ENCODE measurements at places on chromosomes 7 and 10. TPM values are rescaled to one million over a fixed set of nuclear protein-coding genes. Genes with fewer than 3 reads are reported as not detected.

- H3K36me3 ChIP-seq = no peaks in the 10 kb centered on the region
- H3K4me3 ChIP-seq = peak overlapping the region; percentile 32
- no peak for DNase-seq
- peaks cover 19% of the 10 kb centered on the region for H3K4me1 ChIP-seq
- peaks cover 80% of the 10 kb centered on the region for H3K27me3 ChIP-seq
Observed at GRCh38 chr7:128167042-128167701, 73.9 kb upstream of the LEP start.

SKIDA1 gene
- total RNA-seq = 0.39 TPM

DNA sequence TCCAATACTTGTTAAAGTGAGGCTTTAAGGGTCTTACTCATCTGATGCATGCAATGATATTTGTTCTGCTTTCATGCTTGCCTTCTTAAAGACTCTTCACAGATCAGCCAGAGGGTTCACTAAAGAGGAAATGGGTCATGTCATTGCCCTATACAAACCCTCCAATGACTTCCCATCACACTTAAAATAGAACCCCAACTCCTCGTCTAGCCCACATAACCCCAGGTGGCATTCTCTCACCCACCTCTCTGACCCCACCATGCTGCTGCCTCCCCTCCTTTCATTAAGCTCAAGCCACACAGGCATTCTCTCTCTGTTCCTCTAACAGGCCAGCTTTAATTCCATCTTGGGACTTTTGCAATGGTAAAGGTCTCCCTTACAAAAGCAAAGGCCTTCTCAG is 253.6 kb downstream of the GRID1 start:
- no peaks in the 10 kb centered on the region for H3K27me3 ChIP-seq
- no peaks in the 10 kb centered on the region for H3K36me3 ChIP-seq
- H3K4me1 ChIP-seq = no peaks in the 10 kb centered on the region
- no peak overlapping the region for H3K27ac ChIP-seq
- no peak for DNase-seq

GRCh38 chr10:79246209-79246581 is 101.1 kb upstream of the PPIF start:
- no peaks in the 10 kb centered on the region for H3K27me3 ChIP-seq
- H3K4me1 ChIP-seq = peaks cover 77% of the 10 kb centered on the region
- no peak overlapping the region for H3K4me3 ChIP-seq
- no peaks in the 10 kb centered on the region for H3K36me3 ChIP-seq

MMRN2 gene
- 81.2 TPM for total RNA-seq

DNA sequence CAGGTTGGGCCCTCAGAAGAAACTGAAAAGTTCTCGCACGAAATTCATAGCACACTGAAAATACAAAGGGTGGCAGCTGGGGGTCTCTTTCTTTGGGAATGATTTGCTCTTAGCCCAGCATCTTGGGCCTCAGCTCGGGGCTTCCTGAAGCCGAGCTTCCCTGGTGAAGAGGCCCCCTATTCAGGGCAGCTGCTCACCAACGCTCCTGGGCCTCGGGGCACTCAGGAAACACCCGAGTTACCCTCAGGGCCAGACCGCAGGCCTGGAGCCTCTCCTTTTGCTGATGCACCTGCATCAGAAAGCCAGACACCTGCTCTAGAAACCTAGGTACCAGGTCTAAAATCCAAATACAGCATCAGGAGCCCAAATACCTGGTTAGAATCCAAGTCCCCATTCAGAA is 85.5 kb downstream of the PTPRE start:
- no peaks in the 10 kb centered on the region for H3K36me3 ChIP-seq
- no peak overlapping the region for H3K4me3 ChIP-seq
- H3K4me1 ChIP-seq = peaks cover 14% of the 10 kb centered on the region

DNA sequence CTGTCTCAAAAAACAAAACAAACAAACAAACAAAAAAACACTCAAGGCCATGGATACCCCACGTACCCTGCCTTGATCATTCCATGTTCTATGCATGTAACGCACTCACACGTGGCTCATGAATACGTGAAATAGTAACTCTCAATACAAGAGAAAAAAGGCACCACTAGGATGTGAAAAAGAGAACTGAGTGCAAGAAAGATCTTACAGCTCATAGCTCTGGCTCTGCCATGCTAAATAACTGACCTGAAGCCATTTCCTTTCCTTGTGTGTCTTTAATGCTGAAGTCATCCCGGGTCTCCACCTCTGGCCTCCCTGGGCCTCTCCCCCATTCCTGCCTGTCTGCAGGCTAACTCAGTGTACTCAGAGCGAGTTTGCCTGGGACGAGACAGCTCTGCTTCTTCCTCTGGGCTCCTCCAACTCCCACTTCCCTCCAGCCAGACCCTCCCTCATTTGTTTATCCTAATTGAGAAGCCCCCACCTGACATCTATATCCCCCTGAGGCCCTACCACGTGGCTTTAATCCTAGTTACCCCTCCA is 117.3 kb downstream of the PRPF18 start:
- H3K27ac ChIP-seq = no peak overlapping the region
- no peak overlapping the region for H3K4me3 ChIP-seq
- DNase-seq = no peak
- H3K27me3 ChIP-seq = no peaks in the 10 kb centered on the region

DNA sequence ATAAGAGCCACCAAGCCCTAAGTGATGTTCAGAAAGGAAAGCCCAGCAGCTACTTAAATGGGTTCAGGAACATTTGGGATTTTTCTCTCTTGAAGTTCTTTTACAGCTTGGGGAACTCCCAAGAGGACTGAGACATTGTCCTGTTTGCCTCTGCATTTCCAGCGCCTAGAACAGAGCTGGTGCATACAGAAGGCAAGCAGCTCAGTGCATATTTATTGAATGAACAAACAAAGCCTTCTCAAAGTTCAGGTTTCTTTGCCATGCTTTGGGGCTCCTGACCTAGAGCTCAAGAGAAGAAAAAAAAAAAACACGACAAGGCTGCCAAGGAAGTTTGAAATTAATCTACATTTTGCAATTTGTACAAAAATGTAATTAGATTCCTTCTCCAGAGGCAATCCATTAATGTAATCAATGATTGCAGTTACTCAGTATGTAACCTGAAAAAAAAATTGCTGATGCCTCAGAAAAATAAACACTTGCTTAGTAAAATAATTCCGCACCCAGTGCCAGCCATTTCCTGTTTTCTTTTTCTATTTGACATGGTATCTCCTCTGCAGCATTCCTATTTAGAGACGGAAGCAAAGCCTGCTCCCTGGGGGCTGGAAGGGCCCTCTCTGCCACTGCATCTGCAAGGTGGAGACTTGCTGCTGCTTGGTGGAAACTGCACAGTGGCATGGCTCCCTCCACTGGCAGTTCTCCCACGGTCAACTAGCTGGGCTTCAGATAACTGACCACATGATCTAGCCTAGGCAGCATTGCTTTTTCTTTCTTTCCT is 157.3 kb downstream of the TMEM178B start:
- DNase-seq = no peak
- no peak overlapping the region for H3K27ac ChIP-seq
- H3K27me3 ChIP-seq = no peaks in the 10 kb centered on the region
- no peaks in the 10 kb centered on the region for H3K36me3 ChIP-seq
- no peaks in the 10 kb centered on the region for H3K4me1 ChIP-seq

DNA sequence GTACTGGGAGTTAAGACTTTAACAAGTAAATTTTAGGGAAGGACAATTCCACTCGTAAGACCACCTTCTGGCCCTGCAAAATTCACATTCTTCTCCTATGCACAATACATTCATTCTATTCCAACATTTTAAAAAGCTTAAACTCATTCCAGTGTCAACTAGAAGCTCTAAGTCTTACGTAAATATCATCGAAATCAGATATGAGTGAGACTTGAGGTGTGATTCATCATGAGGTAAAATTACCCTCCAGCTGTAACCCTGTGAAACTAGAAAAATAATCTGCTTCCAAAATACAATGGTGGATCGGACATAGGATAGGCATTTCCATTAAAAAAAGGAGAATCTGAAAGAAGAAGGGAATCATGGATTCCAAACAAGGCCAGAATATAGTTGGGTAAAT is 370.3 kb downstream of the CDC14C start:
- no peaks in the 10 kb centered on the region for H3K4me1 ChIP-seq
- H3K36me3 ChIP-seq = no peaks in the 10 kb centered on the region
- H3K27ac ChIP-seq = no peak overlapping the region
- H3K4me3 ChIP-seq = no peak overlapping the region
- H3K27me3 ChIP-seq = no peaks in the 10 kb centered on the region

DNA sequence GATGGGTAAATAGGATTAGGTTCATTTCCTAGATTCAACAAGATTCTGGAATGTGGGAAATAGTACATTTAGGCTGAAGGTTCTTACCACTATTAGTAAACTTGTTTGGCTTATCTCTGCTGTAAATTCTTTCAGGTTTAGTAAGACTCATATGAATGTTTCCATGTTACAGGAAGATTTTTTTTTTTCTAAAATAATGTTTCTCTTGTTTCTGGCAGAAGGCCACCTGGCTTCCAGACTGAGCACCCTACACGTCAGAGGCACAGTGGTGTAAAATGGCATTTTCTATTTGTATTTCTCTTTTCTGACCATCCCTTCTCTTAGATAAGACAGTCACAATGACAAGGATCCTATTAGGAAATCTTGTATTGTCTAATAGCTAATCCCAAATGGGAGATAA is 22.7 kb upstream of the AASS start:
- no peak overlapping the region for H3K4me3 ChIP-seq
- no peak overlapping the region for H3K27ac ChIP-seq
- no peaks in the 10 kb centered on the region for H3K27me3 ChIP-seq
- no peaks in the 10 kb centered on the region for H3K36me3 ChIP-seq
- no peak for DNase-seq

DNAJB12 gene
- 105 TPM for total RNA-seq

ACTR3C gene
- total RNA-seq = 0.44 TPM

GRCh38 chr10:375815-376505 is 240.7 kb downstream of the ZMYND11 start:
- DNase-seq = no peak
- H3K27ac ChIP-seq = no peak overlapping the region
- H3K27me3 ChIP-seq = no peaks in the 10 kb centered on the region
- H3K4me3 ChIP-seq = no peak overlapping the region
- H3K36me3 ChIP-seq = no peaks in the 10 kb centered on the region
- H3K4me1 ChIP-seq = no peaks in the 10 kb centered on the region

DNA sequence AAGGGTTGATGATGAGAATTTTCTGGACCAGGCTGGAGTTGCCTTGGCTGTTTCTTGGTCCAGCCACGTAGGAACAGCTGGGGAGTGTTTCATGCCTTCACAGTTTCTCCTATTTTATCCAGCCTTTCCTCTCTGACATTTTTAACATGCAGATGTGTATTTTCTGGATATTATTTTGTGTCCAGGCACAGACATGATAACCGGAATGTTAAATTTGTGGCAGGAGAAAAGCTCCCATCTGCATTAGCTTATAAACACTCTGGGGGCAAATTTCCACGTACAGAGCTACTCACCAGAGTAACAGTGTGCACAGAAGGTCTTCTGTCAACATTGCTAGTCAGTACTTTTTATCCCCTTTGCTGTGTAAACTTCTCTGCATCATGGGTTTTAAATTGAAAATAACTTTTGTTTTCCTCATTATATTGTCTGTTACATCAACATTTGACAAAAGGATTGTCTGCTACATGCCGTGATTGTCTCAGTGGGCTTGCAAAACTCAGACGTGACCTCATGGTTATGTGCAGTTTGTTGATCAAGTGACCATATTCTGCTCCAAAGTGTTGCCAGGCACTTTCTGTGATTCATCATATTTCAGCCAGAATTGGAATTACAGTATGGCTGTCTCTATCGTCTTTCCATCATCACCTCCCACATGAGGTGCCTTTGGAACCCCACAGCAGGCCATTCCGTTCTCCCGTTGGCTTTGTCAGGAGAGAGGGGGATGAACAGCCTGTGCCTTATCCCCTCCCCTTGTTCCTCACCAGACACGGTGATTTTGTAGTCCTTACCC is 41.4 kb downstream of the INSYN2A start:
- H3K4me1 ChIP-seq = no peaks in the 10 kb centered on the region
- H3K27me3 ChIP-seq = no peaks in the 10 kb centered on the region
- H3K36me3 ChIP-seq = peaks cover 3% of the 10 kb centered on the region
- H3K27ac ChIP-seq = no peak overlapping the region
- no peak for DNase-seq

DNA sequence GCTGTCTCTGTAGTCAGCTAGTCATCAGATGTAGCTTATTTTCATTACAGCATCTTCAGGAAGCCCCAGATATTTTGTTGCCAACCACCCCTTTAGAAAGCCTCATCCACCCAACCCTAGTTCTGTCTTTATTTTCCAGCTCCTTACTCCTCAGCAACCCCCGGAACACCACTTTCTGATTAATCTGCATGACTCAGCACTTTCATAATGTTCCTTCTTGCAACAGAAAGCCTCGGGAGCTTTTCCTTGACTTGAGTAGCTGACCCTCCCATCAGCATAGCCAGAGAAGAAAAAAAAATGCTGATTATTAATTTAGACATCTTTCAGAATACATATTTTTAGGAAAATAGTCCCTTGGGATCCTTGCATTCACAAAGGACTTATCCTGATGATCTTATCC is 244.0 kb upstream of the CXCL12 start:
- H3K27me3 ChIP-seq = no peaks in the 10 kb centered on the region
- H3K4me3 ChIP-seq = no peak overlapping the region
- H3K36me3 ChIP-seq = no peaks in the 10 kb centered on the region
- no peak overlapping the region for H3K27ac ChIP-seq
- no peak for DNase-seq

DNA sequence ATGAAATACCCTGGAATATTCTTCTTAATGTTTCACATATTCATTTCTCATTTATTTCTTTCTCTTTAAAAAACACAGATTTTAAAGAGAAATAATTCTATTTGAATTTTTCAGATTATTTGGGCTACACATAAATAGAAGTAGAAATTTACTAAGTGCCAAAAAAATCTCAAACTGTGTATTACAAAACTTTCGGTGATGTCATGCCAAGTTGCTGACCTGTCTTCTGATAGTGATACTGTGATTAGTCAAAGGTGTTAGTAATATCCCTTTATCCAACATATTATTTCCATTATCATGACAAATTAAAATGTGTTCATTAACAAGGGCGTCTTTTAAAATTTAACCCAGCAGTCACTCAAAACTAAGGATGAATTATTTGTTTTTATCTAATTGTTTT is 60.1 kb downstream of the COL28A1 start:
- no peak overlapping the region for H3K4me3 ChIP-seq
- no peaks in the 10 kb centered on the region for H3K27me3 ChIP-seq
- H3K27ac ChIP-seq = no peak overlapping the region
- H3K36me3 ChIP-seq = no peaks in the 10 kb centered on the region
- H3K4me1 ChIP-seq = peaks cover 11% of the 10 kb centered on the region
- no peak for DNase-seq

MKI67 gene
- total RNA-seq = under 0.01 TPM

- peak overlapping the region; percentile 59 for H3K27ac ChIP-seq
- no peaks in the 10 kb centered on the region for H3K36me3 ChIP-seq
- H3K27me3 ChIP-seq = no peaks in the 10 kb centered on the region
- no peak overlapping the region for H3K4me3 ChIP-seq
- no peaks in the 10 kb centered on the region for H3K4me1 ChIP-seq
- peak; percentile 41 for DNase-seq
Observed at GRCh38 chr10:69348816-69349541, 67.7 kb downstream of the TACR2 start.

Data from tibial nerve (tissue), 4 donors.